T-cell (primary cell): ENCODE measurements at places on chromosomes 1 and 21.

- DNase-seq: no peak
Measured at GRCh38 chr1:220348211-220348610, 76.0 kb upstream of the RAB3GAP2 start.

- DNase-seq: no peak
Measured at GRCh38 chr1:167541610-167542009, 12.0 kb downstream of the CREG1 start.

DNA sequence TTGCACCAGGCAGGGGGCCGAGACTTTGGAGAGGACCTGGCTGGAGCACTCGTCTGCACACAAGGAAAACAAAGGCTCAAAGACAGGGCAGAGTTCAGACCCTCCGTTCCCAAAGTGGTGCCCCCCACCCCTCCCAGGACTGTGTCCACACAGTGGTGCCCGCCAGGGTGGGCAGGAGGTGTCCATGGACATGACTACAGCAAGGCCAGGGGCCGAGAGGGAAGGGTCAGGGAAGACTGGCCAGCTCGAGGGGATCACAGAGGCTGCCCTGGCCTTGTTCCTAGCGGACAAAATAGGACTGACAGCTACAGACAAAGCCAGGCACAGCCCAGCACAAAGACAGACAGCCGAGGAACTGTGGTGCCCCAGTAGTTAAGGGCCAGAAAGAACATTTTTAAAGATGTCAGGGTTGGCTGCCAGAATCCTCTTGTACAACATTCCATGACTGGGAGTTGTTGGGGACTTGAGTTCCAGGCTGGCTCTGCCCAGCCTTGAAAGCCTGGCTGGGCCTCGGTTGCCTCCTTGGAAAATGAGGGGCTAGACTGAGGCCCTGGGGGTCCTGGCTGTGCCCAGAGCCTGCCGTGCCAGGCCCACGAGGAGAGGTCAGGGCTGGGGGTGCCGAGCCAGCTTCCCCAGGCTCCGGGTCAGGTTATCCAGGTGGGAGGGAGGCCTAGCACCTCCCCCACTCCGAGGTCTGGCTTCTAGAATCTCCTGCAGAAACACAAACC is 63.7 kb downstream of the SLX9 start:
- DNase-seq: no peak

GRCh38 chr1:240008298-240008697 is 83.4 kb upstream of the FMN2 start:
- DNase-seq: no peak

GRCh38 chr1:12600880-12601633 is 17.0 kb downstream of the DHRS3 start:
- DNase-seq: peak; percentile 64

DNA sequence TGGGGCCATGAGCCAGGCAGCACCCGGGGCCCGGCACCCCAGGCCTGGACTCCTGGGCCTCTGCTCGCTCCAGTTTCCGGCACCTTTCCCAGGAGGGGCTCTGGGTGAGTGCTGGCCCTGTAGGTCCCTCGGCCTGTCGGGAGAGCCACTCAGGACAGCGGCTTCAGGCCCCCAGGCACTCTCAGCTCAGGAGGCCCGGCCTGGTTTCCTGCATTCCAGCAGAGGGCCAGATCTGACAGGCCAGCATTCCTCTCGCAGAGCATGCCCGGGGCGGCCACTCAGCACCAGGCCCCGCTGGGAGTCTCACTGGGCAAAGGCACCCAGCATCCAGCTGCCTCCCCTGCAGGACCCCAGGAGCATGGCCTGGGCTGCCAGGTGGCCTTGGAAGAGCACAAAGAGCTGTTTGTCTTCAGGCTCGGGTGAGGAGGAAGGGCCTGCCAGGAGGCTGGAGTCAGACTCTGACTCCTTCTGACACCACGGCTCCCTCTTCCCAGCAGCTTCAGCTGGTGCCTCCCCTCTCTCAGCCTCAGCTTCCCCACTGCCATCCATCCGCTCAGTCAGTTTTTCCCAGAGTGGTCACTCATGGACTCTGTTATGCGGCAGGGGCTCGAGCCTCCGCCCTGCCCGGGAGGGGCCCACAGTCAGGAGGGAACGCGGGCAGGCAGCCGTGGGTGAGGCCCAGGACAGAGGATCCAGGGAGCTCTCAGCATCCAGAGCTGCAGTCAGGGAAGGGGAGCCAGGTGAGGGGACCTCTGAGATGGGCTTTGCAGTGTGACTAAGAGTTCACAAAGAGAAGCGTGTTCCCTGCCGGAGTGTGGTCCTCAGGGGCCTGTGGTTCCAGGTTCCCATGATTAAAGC is 51.7 kb downstream of the WNT9A start:
- no peak for DNase-seq

- no peak for DNase-seq
Measured at GRCh38 chr1:79532555-79532954, 526.0 kb upstream of the ADGRL4 start.

- DNase-seq: no peak
Measured at GRCh38 chr1:227729144-227729880, 5.8 kb downstream of the JMJD4 start.

GRCh38 chr1:232542633-232543593 is 87.0 kb downstream of the SIPA1L2 start:
- DNase-seq: no peak

GRCh38 chr1:38014171-38014570 is 1.6 kb downstream of the UTP11 start:
- DNase-seq: no peak

- DNase-seq: no peak
Measured at GRCh38 chr21:23698619-23699018, 1908.7 kb downstream of the MRPL39 start.

DNA sequence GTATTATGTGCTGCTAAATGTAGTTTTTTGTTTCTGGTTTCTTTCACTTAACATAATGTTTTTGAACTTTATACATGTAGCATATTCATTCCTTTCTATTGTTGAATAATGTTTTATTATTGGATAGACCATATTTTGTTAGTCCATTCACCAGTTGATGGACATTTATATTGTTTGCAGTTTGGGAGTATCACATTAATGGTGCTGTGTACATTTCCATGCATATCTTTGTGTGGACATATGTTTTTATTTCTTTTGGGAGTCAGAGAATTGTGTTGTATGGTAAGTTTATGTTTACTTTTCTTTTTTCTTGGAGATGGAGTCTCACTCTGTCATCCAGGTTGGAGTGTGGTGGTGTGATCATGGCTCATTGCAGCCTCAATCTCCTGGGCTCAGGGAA is 134.6 kb downstream of the MAST2 start:
- no peak for DNase-seq

- DNase-seq: no peak
Measured at GRCh38 chr1:25579292-25580252, 36.2 kb downstream of the LDLRAP1 start.

- DNase-seq: no peak
Measured at GRCh38 chr21:39971956-39972355, 104.7 kb downstream of the PCP4 start.

GRCh38 chr21:29149808-29150425 is 19.5 kb downstream of the MAP3K7CL start:
- no peak for DNase-seq

DNA sequence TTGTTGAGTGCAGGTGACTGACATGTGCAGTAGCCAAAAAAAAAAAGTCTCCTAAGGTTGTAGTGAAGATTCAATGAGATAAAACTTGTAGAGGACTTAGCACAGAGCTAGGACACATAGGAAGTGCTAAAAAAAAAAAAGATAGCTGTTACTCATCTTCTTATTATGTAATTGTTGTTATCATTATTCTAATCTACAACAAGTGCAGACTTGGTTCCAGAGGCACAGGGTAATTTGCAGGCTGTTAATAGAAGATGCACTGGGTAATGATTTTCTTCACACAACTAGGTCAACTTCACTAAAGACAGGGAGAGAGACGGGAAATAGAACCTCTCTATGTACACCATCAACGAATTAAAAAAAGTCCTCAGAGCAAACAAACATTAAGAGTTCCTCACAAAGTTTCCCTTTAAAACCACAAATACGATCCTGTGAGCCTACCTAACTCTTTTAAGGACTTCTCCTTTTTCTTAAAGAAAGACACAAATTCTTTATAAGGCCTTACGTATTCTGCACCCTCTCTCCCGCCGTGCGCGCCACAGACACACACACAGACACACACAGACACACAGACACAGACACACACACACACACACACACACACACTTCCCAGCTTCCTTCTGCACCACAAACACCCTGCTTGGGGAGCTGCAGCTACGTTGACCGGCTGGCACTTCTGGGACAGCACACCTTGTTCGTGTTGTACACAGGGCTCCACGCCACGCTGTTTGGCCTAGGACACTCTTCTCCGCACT is 49.8 kb upstream of the GADD45A start:
- DNase-seq: no peak

- no peak for DNase-seq
Measured at GRCh38 chr1:26627954-26628353, 67.9 kb upstream of the ARID1A start.

DNA sequence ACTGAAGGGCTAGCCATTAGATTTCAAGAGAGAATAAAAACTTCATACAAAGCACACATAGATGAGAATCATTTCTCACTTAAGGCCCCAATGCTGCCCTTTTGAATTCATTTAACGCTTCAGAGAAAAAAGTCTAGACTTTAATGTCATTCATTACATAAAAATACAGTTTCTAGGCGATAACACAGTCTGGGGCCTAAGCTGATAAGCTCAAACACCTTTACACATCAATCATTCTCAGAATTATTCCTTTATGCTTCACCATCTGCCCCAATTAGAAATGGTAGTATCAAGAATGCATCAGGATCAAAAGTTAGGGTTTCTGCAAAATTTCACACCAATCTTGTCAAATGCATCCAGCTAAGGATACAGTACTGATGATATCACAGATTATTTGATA is 100.1 kb upstream of the HP1BP3 start:
- no peak for DNase-seq

- no peak for DNase-seq
Measured at GRCh38 chr1:25705699-25706098, 89.1 kb downstream of the MAN1C1 start.

DNA sequence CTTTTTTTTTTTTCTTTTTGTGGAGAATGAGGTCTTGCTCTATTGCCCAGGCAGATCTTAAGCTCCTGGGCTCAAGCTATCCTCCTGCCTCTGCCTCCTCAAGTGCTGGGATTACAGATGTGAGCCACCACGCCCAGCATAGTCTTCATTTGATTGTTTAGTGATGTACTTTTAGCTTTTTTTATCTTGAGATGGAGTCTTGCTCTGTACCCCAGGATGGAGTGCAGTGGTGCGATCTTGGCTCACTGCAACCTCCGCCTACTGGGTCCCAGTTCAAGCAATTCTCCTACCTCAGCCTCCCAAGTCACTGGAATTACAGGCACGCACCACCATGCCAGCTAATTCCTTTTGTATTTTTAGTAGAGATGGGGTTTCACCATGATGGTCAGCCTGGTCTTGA is 24.0 kb upstream of the LRRC3 start:
- no peak for DNase-seq

GRCh38 chr1:52544665-52545525 is 8.0 kb downstream of the TUT4 start:
- DNase-seq: no peak

GRCh38 chr1:66043186-66043585 is 250.5 kb downstream of the PDE4B start:
- DNase-seq: no peak

- no peak for DNase-seq
Measured at GRCh38 chr1:115596080-115596780, 45.5 kb upstream of the VANGL1 start.

- DNase-seq: no peak
Measured at GRCh38 chr1:73736125-73736524, 461.9 kb downstream of the LRRIQ3 start.

- DNase-seq: no peak
Measured at GRCh38 chr1:162565460-162565859, 3.9 kb downstream of the UAP1 start.

DNA sequence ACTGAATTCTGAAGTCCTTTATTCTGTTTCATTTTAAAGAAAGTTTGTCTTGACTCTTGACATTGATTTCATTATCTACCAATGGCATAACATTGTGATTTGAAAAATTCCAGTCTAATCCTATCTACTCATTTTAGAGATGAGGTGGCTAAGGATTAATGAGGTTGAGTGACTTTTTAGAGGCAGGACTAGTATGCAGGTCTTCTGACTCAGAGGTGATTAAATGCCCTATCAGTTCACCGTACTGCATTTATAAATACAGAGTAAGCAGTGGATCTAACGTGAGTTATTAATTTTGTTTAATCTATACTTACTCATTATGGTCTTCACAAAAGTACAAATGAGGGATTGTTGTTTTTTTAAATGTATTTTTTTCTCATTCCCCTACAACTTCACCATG is 277.6 kb downstream of the PTBP2 start:
- DNase-seq: no peak

DNA sequence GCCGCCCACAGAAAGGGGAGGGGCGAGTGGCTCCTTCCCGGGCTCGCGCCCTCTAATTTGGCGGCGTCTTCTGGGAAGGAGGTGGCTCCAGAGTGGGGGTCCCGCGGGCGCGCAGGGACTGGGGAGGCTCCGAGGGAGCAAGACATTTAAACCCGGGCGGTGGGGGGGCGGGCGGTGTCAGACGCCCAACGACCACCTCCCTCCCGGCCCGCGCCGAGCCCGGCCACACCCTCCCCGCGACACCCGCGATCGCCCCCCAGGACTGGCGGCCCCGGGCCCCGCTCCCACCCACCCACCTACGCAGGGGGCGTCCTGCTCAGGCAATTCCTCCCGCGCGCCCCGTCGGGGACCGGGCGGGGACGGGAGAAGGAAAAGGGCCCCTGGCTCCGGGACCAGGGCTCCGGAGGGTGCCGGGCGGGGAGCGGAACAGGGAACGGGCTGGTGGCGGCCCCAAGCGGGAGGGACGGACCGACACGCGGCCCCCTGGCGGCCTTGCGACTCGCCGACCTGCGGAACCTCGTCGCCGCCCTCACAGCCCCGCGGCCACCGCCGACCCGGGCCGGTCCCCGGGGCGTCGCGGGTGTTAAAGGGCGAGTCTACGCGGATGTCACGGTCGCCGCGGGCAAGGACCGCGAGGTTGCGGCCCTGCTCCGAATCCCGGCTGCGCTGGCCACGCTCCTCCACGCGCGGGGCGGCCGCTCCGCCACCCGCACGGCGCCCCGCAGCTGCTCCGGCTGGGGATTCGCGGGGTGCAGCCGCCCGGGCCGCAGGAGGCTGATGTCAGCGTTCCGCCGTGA is 94.0 kb upstream of the FMN2 start:
- DNase-seq: no peak

- DNase-seq: no peak
Measured at GRCh38 chr1:51454554-51454953, 64.5 kb downstream of the EPS15 start.

DNA sequence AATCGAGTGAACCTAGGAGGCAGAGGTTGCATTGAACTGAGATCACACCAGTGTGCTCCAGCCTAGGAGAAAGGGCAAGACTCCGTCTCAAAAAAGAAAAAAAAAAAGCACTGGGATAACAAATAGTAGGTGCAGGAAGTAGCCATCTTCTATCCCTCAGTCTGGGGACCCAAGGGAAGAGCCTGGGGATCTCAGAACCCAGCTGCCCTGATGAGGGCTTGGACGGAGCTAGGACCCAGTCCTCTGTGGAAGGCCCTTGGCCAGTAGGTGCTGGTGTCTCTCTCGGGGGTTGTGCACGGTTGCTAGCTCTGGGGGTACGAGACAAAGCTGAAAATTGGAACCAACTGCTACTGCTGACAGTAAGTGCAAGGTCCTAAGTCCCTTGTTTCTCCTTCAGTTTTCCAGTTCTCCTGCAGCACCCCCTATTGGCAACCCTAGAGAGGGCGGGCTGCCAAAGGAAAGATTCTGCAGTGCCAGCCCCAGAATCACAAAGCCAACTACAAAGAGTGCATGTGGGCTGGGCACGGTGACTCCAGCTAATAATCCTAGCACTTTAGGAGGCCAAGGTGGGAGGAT is 57.6 kb upstream of the KIF1B start:
- peak; percentile 8 for DNase-seq
